ENCODE measurements at places on chromosomes 5 and 9. TPM values are rescaled to one million over a fixed set of nuclear protein-coding genes. Genes with fewer than 3 reads are reported as not detected.

CCDC112 gene
- 6.5 TPM for total RNA-seq

FANCC gene
- total RNA-seq, result 5.5 TPM

WDR38 gene
- total RNA-seq, result not detected

INSYN2B gene
- total RNA-seq, result 5.2 TPM

IFNK gene
- not detected for total RNA-seq

ASPN gene
- not detected for total RNA-seq

CBY3 gene
- not detected for total RNA-seq

TSTD2 gene
- total RNA-seq, result 8.6 TPM

OR1J2 gene
- total RNA-seq, result not detected

ZNF483 gene
- 0.17 TPM for total RNA-seq

KCNV2 gene
- total RNA-seq, result not detected
